ENCODE measurements at places on chromosomes 5 and 9.

DNA sequence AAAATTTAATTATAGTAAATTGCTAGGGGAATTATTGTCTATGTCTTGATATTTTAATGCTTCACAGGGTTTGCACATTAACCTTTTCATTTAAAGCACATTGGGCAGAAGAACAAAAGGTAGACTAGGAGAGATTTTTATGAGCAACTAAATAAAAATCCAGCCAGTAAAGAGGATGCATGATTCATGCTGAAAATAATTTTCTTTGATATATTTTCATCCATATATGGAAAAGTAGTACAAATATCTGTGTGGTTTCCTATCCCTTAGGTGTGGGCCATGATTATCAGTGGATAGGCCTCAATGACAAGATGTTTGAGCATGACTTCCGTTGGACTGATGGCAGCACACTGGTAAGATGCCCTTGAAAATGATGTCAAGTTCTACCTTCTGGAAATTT lies 83.1 kb downstream of the VCAN start:
- DNase-seq, result no peak

- no peak for DNase-seq
Observed at GRCh38 chr5:2666081-2666480, 85.4 kb downstream of the IRX2 start.

- DNase-seq, result no peak
Observed at GRCh38 chr5:10775646-10776045, 14.6 kb upstream of the DAP start.

DNA sequence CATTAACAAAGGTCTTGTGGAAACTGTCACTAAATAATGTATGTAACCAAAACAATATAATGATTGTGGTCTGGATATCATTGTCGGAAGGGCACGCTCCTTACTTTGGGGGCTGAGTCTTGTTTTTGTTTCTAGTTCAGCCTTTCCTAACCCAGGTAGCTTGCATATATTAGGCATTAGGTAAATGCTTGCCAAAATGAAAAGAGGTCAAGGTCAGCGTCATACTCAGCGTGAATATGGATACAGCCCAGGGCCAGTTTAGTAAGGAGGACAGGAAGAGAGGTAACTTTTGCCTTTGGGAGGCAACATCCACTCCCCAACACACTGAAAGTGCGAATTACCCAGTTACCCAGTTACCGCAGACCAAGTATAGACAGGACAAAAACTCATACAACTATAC lies 171.4 kb downstream of the RAB3C start:
- DNase-seq, result no peak

DNA sequence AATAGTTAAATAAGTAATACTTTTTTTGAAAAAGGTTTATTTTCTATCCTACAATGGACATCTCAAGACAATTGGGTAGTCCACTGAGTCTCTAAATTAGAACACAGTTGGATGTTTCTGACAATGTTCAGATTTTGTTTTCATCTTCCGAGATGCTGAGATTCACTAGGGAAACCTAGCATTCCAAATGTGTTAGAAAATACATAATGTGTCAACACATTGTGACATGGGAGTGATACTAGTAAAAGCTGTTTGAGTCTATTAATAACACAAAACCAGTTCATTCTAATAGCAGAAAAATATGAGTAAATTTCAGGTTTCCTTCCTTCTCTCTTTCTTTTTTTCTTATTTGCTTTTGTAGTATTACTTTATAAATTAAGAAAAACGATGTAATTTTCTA lies 68.2 kb upstream of the CDH10 start:
- DNase-seq, result no peak

- DNase-seq, result no peak
Observed at GRCh38 chr9:79257228-79257781, 314.5 kb upstream of the TLE4 start.

- DNase-seq, result no peak
Observed at GRCh38 chr5:6565492-6565891, 67.4 kb downstream of the NSUN2 start.

- DNase-seq, result peak; percentile 65
Observed at GRCh38 chr5:118791926-118792734, 196.2 kb downstream of the DTWD2 start.

- no peak for DNase-seq
Observed at GRCh38 chr5:62192958-62193357, 113.0 kb upstream of the KIF2A start.

- DNase-seq, result no peak
Observed at GRCh38 chr5:140176031-140176387, 1.0 kb downstream of the CYSTM1 start.

DNA sequence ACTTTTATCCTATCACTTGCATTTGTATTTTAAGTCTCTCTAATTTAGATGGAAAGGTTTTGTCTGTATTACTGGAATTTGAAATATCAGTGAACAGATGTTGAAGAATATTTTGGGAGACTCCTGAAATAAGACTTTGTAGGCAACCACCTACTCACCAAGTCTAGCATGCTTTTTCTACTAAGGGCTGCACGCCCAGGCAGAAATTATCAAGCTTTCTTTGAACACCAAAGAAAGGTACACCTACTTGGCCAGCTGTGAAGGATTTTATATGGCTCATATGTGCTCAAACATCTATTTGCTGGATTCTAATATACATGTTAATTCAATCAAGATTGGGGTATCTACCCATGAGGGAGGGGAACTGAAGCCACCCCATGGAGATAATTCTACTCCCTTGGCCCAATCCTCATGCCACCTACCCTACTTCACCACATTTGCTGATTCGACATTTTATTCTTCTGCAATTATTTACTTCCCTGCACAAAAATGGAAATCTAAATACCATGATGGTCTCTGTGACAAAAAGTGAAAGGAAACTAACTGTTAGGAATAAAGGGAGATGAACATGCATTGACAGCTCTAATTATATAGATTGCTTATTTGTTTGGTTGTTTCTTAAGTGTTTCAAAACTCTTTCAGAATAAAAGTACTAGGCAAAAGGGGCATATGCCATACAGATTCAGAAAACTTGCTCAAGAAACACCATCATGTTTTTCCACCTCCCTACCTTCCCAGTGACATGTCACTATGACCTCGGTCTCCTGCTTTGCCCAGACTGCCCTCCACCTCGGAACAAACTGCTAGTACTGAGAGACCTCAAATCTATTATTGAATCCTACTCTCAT lies 895 bp upstream of the MYOT start:
- no peak for DNase-seq

- DNase-seq, result no peak
Observed at GRCh38 chr9:135039916-135040645, 47.4 kb upstream of the OLFM1 start.

GRCh38 chr9:1604942-1605560 lies 410.1 kb upstream of the SMARCA2 start:
- peak; percentile 22 for DNase-seq

DNA sequence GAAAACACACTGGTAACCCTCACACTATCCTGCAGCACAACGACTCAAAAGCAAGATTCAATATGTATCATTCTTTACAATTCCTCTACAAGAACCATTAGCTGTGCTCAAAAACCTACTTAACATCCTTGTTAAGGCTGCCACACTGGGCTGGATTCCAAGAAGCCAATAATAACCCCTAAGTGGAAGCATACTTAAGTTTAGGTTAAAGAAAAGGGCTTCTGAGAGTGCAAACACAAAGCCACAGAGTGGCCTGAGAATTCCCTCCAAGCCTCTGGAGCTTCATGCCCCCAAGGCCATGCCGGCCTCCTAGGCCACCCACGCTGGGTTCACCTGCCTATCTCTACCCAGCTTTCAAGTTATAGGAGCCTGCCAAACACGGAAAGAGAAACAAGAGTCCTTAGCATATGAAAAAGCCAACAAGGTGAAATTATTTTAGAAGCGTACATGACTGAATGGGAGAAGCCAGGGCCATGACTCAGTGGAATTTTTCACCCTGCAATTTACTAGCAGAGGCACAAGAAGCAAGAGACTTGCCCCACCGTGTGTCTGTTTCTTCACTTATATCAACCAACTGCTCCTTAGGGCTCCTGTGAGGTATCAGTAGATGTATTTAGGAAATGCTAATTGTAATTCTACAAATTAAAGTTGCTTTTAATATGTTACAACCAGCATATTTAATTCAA lies 293.0 kb downstream of the SPOCK1 start:
- DNase-seq, result no peak

- DNase-seq, result peak; percentile 40
Observed at GRCh38 chr5:34838785-34839714, at the start of gene TTC23L. Gene TTC23L, plus strand, starts transcription at chr5:34839164. Its CDS starts 1,508 bp downstream, at chr5:34840672.

- no peak for DNase-seq
Observed at GRCh38 chr9:78311886-78312524, 15.1 kb downstream of the PSAT1 start.

All from forelimb muscle (tissue), 1 donor.